ENCODE measurements at places on chromosomes 16 and 17.

GRCh38 chr16:25580041-25580440 lies 111.7 kb upstream of the HS3ST4 start:
- no peak for DNase-seq

- DNase-seq = no peak
These were observed 30.7 kb upstream of the FOXJ1 start for GRCh38 chr17:76171706-76172105.

GRCh38 chr16:84048270-84048669 lies 5.7 kb upstream of the SLC38A8 start:
- no peak for DNase-seq

DNA sequence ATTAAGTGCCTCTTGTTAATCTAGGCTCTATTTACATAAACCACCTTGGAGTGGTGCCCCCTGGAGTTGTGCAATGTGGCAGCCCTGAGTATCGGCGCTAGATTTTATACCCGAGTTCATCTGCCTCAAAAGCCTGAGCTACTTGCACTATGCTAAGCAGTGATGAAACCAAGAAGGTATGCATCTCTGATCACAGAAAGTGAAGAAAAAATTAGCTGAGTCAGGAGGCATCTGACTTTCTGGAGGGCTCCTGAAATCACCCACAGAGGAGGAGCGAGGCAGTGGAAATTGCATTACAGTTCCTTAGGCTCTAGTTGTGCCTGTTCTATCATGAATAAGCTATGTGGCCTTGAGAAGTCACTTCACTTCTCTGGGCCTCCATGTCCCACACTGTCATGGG lies 80.3 kb upstream of the PSMD7 start:
- DNase-seq = no peak

- no peak for DNase-seq
These were observed 220.7 kb upstream of the KCNJ16 start for GRCh38 chr17:69854225-69854780.

GRCh38 chr17:49602783-49603182 lies 27.1 kb downstream of the NXPH3 start:
- DNase-seq = no peak

- DNase-seq = no peak
These were observed 6.7 kb upstream of the TLCD3A start for GRCh38 chr17:725746-726145.

- peak; percentile 65 for DNase-seq
These were observed 24.3 kb upstream of the ZNF750 start for GRCh38 chr17:82863941-82864712.

- no peak for DNase-seq
These were observed 36.6 kb downstream of the EPN2 start for GRCh38 chr17:19273731-19274130.

GRCh38 chr16:15427648-15428239 lies 6.6 kb upstream of the BMERB1 start:
- peak; percentile 35 for DNase-seq

GRCh38 chr17:39393736-39394135 lies 7.7 kb downstream of the FBXL20 start:
- no peak for DNase-seq

DNA sequence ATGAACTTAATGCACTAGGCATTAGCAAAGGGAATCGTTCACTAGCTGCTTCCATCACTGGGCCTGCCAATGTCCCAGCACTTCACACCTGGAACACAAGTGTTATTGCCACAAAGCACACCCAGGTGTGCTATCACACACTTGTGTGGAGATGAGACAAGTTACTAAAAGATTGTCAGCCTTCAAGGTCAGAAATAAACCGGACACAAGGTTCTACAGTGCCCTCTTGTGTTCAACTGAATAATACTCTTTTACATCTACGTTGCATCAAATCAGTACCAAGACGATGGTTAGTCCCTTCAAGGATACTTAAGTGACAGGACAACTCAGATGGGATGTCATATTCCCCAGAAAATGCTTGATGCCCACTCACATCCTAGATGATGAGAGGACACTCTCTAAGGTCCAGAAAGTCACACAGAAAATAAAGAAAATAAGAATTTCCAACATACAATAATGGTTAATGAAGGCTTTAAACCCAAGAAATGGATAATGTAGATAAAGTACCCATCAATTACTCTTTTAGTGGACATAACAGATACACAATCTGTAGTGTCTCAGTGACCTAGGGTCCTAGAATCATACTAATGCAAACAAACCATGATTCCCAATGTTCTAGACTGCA lies 16.4 kb upstream of the GLG1 start:
- no peak for DNase-seq
